ENCODE measurements at places on chromosomes 12 and 14. TPM values are rescaled to one million over a fixed set of nuclear protein-coding genes. Genes with fewer than 3 reads are reported as not detected.

The LRRC43 gene
- total RNA-seq: not detected

The ZDHHC22 gene
- total RNA-seq: not detected

The TTC8 gene
- total RNA-seq: 21.8 TPM

The CLEC2A gene
- not detected for total RNA-seq

DNA sequence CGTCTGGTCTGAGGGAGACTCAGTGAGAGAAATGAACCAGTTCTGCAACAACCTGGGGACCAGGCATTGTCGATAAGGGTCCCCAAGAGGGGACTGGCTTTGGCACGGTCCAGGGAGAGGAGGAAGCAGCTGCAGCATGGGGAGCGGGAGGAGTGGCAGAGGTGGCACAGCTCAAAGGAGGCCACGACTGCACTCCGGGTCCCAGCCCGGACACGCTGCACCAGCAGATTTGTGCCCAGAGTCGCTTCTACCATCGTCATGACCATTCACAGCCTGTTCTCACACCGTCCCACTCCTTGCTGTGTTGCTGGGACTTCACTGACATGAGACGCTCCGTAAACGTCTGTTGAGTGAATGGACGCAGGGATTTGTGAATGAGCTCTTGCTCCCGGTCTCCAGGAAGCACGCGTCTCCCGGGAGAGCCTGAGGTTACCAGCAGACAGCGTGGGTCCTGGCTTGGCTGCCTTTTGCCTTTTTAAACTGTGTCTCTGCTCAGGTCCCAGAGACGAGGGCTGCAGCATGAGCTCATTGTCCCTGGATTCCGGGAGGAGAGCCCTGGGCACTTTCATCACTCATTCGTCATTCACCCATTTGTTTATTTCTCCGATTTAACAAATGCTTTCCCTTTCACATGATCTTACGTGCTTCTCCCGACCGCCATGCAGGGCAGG, 137.0 kb downstream of the PIWIL1 start:
- no peak for DNase-seq
